ENCODE measurements at places on chromosomes 6 and 20.
A peak's percentile ranks its signal among the peaks of the same experiment; 100 is the strongest.

DNA sequence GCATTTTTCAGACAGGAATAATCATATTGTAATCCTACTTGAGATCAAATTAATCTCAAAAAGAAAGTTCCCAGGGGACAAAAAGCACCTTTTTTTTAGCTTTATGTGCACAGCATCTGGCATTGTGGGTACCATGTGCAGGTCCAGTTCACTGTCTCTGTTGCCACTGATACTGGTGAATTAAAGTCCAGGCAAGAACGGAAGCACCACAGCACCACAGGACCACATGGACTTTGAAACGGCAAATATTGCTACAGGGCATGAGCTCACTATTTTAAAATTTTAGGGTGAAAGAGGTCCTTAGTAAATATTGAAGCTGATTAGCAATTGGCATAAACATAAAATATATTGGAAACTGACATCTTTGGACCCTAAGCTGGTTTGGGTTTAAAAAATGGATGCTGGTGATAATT, 709.0 kb downstream of the EPM2A start:
- no peak for DNase-seq

DNA sequence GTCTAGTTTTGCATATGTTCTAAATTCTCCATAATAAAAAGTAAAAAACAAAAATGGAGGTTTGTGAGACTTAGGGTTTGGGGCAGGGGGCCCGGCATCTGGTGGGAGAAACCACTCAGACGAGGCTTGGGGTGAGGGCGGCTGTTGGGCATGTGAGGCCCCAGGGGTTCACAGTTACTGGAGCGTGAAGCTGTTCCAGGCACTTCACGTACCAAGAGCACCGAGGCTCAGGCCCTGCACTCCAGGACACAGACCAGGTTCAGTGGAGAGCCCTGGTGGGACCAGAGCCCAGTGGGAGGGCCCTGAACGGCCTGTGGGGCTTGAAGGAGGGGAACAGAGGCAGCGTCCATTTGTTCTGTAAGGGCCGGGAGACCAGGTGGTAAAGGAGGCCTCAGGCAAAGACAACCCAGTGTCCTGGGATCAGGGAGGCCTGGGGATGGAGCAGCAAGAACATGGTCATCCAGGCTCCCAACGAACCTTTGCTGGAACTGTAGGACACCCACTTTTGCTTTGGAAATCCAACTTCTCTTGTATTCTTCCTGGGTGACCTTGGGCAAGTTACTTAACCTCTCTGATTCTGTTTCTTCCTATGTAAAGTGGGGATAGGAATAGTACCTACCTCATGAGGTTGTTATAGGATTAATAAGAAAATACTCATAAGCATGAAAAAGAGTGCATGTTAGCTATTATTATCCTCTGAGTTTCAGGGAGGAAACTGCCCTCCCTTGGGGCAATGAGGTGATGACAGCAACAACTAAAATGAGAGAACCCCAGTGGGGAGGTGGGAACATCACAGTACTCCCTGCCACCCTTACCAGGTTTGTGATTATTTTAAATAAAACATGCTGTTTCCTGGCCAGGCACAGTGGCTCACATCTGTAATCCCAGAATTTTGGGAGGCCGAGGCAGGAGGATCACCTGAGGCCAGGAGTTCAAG, 1.1 kb upstream of the FGD2 start:
- DNase-seq: no peak

DNA sequence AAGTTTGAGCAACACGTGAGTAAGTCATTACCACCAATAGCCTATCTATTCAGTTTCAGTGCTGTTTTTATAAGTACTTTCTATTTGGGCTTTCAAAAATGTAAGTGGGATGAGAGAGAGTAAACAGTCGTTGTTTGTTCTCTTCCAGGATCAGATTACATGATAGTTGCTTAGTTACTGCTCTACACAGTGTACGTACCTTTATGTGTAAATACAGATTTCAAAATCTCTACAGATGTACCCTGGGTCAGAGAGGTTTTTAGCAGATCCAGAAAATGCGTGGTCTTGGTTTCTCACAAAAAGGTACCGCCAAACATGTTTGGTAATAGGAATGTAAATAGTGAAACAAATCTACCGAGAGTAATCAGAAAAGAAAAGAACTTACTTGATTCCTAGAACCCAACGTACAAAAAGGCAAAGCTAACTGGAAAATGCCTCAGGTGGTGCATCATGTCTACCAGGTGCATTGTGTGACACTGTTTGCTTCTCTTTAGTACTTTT, 421.1 kb downstream of the BCKDHB start:
- DNase-seq: peak; percentile 86

- DNase-seq: no peak
Measured at GRCh38 chr20:47188540-47188939, 168.0 kb downstream of the ZMYND8 start.

DNA sequence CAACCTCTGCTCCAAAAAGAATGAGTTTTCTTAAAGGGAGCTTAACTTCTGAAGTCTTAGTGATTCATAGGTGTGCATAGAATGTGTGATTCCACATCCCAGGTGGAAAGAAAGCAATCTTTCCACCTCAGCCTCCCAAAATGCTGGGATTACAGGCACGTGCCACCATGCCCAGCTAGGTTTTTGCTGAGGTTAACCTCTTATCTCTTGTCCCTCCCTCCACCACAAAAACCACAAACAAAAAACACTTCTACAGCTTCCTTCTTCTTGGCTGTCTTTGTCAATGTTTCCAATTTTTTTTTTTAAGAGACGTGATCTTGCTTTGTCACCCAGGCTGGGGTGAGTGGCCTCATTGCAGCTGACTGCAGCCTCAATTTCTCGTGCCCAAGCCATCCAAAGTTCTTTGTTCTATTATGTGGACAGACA, 8.1 kb upstream of the CSE1L start:
- DNase-seq: peak; percentile 30

GRCh38 chr6:158978757-158979156, 21.2 kb downstream of the RSPH3 start:
- DNase-seq: no peak

DNA sequence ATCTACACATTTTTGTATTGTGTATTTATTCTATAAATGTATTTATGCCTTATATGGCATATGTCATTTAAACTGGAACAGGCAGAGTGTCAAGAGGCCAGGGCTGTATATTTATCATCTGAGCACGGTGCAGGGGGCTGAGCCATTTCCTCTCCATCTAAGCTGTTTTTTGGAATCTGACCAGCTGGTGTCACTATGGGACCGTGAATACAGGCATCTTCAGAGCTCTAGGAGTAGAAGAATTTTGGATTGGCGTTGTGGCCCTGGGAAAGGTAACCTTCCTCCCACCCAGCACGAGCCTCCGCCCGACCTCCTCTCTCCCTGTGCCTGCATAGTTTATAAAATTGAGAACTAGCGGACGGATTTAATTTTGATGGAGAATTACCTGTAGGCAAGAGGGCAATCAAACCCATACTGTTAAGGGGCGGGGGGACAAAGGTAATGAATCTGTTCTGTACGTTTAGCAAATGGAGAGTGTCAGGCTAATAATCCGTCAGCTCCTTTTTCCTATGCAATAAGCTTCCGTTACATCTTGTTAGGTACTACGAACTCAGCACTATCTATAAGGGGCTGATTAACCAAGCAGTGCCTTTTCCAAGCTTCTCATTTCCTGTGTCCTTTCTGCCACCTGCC, 29.0 kb upstream of the EEF1E1 start:
- peak; percentile 73 for DNase-seq

DNA sequence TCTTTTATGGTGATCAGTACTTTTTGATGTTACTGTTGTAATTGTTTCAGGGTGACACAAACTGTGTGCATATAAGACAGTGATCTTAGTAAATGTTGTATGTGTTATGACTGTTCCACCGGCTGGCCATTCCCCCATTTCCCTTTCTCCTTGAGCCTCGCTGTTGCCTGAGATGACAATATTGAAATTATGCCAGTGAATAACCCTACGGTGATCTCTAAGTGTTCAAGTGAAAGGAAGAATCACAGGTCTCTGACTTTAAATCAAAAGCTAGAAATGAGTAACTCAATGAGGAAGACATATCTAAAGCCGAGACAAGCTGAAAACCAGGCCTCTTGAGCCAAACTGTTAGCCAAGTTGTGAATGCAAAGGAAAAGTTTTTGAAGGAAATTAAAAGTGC, 32.3 kb downstream of the TULP4 start:
- no peak for DNase-seq

- no peak for DNase-seq
Measured at GRCh38 chr20:44273231-44274215, 26.4 kb downstream of the GDAP1L1 start.

DNA sequence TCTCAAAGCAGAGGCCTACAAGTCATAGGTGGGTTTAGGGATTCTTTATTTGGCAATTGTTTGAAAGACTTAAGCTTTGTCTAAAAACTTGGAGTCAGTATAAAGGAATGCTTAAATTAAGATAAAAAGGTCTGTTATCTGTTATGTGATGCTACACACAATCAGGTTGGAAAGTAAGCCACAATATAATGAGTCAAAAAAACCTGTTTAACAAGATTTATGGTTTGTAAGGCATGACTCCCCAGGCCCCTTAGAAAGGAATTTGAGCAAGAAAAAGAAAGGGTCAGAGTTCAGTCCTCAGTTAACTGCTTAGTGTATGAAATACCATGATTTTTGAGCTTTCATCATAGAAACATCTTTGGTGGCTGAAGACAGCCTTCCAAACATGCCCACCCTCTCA, 66.8 kb upstream of the HMGN3 start:
- DNase-seq: no peak

DNA sequence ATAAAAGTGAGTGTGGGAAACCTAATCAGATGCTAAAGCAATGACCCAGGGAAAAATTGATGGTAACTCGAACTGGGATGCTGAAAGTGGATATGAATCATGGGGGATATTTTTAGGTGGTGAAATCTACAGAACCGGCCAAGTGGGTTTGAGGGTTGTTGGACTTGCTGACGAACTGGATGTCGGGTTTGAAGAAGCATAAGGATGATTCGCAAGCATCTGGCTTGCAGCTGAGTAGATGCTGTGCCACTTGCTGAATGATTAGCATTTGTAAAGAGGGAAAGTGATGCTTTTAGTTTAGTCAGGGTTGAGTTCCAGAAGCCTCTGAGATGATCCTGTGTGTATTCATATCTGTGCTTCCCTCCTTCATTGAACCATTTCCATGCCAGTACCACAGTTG, 54.9 kb downstream of the UBR2 start:
- no peak for DNase-seq

- DNase-seq: no peak
Measured at GRCh38 chr6:24252280-24252679, 105.6 kb downstream of the DCDC2 start.

DNA sequence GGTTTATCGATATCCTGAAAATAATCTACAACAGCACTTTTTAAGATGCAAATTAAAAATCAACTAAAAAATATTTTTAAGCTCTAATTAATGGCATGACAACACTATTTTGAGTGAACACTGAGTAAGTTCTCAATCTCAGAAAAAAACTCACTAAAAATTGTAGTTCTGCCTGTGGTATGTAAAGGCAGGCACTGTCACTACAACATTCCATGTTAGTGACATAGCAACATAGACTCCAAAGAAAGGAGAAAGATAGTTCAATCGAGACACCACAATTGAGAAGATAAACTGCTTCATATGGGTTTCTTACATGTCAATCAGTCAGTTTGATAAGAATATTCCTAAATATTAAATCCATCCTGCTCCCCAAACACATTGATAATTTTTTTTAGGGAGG, 38.0 kb downstream of the COL12A1 start:
- DNase-seq: peak; percentile 43

GRCh38 chr20:35821807-35822242, 50.0 kb downstream of the PHF20 start:
- peak; percentile 62 for DNase-seq

- no peak for DNase-seq
Measured at GRCh38 chr6:9095729-9096128, 660.4 kb upstream of the SLC35B3 start.

DNA sequence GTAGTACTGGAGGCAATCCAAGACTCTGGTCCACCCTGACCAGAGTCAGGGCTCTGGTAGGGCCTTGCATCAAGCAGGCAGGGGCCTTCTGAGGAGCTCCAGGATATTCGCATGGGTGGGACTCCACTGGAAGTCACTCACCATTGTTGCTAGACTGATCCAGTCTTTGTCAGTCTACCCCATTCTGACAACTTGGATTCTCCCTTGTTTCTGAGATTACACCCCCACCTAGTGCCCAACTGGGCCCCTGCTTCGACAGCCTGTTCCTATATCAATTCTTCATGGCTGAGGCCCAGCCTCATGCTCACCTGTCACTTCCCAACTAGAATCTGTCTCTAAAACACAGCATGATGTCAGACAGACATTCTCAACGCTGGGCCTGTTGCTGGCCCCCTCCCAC, 5.2 kb downstream of the SLC35D3 start:
- peak; percentile 13 for DNase-seq

GRCh38 chr6:84182001-84182400, 45.4 kb downstream of the CEP162 start:
- no peak for DNase-seq

DNA sequence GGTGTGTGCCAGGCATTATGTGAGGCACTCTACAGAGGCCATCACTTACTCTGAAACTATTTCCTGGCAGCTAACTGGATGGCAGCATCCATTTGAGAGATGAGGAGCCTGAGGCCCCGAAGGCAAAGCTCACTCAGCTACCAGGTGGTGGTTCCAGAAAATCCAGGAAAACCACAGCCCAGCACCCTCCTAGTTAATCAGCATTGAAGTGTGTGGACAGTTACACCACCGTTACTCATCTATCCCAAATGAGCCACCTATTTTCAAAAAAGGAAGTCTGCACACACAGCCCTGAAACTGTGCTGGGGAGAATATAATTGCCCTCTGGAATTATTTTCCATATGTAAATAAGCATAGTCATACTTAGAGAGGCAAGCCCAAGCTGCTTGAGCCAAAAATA, 67.4 kb downstream of the CNBD2 start:
- DNase-seq: no peak

DNA sequence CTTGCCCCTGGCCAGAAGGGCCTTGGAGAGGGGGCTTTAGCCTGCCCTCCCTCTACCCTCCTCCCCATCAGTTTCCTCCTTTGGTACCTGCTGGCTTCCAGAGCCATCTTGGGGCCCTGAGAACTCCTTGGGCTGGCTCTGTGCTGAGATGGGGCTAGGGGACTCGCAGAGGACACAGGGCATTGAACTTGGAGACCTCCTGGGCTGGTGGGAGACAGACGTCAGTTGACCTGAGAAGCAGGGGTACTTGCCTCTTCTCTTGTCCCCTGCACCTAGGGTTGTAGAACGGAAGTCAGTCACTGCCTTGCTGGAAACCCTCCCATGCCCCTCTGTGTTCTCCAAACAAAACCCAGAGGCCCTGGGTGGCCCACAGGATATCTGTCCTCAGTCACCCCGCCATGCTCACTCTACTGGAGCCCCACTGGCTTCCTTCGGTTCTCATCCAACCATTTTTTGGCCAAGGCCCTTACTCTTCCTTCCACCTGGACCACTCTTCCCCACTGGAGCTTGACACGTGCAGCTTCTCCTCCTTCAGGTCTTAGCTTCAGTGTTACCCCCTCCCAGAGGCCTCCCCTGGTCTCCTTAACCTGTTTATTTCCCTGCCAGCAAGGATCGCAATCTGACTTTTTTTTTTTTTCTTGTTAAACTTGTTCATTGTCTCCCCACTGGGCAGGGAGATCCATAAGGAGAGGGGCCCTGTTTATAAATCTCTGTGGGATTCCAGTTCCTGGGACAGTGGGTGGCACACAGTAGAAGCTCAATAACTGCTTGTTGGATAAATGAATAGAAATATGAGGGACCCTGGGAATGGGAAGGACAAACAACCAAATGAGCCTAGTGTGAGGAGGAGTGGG, 971 bp downstream of the RBCK1 start:
- DNase-seq: no peak

GRCh38 chr6:79084693-79085092, 6.6 kb upstream of the PHIP start:
- no peak for DNase-seq
